ENCODE measurements at places on chromosomes 3 and 15. TPM values are rescaled to one million over a fixed set of nuclear protein-coding genes. Genes with fewer than 3 reads are reported as not detected.
A peak's percentile ranks its signal among the peaks of the same experiment; 100 is the strongest.

The CMC1 gene
- total RNA-seq: 5.4 TPM

DNA sequence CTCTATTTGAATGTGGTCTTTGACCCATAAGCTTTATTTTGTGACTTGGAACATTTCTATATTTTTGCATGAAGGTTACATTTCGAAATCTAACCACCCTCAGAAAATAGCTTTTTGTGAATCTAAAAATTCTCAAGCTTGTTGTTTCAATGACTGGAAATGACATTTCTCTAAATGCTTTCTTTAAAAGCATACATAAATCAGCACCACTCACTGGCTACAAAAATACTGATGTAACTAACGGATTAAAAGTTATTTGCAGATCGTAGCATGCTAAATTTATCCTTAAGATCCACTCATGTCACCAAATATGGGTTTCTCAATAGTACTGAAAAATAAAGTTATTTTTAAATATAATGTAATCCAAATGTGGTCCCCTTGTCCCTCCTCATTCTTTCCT, 55.2 kb upstream of the ACAN start:
- no peak for DNase-seq

The PIF1 gene
- 26.6 TPM for total RNA-seq

- no peak for DNase-seq
These were observed 76.8 kb upstream of the C15orf61 start for GRCh38 chr15:67444100-67444499.

DNA sequence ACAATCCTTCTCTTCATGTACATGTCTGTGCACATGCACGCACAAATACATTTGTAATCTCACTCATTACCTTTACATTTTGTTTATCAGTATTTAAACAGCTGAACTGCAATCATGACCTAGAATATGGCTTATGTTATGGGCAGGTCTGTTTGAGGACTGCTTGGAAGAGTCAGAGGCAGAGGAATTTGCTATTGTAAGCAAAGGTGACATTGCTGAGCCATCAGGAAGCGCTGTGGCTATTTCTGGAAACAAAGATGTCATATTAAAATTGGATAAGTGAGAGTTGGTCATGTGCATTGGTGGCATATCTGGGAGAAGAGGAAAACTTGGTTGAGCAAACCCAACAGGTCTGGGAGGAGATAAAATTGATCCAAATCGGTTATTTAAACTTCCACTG, 41.6 kb downstream of the USF3 start:
- DNase-seq: no peak

The TRIM59 gene
- 5.1 TPM for total RNA-seq

DNA sequence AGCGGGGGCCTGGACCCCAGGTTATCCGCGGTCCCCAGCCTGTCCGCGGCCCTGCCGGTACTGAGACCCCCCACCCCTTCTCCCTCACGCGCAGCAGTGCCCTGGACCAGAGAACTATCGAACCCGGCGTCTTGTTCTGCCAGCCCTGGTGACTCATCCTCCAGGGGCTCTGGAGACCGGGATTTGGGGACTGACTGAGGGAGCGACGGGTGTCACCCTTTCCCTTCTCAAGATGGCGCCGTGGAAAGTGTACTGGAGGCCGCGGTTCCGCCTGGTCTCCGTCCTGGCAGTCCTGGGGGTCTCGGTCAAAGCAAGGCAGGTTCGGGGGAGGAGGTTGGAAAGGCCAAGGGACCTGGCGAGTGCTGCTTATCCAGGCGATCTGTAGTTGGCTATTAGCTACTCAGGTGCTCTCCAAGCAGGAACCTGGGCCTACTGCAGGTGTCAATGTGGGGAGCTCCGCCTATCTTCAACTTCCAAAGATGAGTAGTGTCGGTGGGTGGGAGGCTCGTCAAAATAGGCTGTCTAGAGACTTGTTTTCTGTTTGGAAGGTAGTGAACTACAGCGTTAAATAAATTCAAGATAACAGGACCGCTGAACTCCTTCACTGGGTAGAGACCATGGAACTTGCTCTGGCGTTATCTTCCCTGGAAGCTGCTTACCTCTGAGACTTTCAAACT, 790 bp downstream of the RAB5A start:
- peak; percentile 40 for DNase-seq

- DNase-seq: peak; percentile 79
These were observed 70.5 kb upstream of the LIPC start for GRCh38 chr15:58361273-58361759.

The BOC gene
- 5.0 TPM for total RNA-seq

- no peak for DNase-seq
These were observed 79.4 kb downstream of the RPLP1 start for GRCh38 chr15:69532066-69532465.

DNA sequence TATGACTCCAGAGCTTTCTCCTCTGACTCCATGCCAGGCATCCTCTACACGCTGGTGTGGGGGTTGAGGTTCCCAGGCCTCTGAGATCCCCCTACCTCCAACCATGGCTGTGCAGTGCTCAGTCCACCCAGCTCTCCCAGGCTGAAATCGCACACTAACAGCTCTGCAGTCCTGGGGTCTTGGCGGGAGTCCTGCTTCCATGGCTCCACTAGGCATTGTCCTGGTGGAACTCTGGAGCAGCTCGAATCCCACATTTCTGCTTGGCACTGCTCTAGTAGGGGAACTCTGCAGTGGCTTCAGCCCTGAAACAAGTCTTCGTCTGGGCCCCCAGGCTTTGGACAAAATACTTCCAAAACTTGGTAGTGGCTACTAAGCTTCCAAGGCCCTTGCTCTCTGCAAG, 50.7 kb downstream of the ROPN1B start:
- no peak for DNase-seq

DNA sequence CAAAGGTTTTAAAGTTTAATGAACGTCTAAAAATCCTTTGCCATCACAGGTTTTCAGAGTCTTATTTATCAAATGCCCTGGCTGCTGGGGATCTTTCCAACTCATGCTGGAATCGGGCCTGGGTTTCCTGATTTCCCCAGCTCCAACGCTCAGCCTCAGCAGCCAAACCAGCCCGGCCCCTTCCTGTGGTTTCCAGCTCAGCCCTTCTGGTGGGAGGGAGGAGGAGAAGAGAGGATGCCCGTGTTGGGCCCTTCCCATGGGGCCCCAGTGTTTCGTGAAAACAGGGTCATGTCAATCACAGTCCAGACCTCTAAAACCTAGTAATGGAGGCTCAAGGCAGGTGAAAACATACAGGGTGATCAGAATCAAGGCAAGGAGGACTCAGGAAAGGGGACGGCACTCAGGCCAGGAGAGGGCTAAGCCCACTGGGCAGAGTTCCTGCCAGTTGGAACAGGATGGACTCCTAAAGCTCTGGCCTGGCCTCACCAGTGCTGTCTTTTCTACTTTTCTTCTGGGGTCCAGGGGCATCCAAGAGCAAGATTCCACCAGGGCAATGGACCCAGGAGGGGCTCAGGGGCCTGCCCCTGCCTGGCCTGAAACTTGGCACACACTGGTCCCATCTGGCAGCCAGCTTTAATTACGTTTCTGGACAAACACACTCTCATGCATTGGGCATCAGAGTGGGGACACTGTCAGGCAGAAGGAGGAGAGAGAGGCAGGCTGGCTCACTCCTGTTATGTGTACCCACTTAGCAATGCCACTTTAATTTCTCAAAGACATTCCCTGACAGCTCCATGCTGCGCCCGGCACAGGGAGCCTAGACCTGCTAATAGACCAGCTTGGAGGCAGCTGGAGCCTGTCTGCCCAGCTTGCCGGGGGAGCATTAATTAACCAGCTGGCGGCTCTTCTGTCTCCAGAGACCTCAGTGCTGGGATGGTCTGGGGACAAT, 194.6 kb downstream of the FAM43A start:
- peak; percentile 60 for DNase-seq

DNA sequence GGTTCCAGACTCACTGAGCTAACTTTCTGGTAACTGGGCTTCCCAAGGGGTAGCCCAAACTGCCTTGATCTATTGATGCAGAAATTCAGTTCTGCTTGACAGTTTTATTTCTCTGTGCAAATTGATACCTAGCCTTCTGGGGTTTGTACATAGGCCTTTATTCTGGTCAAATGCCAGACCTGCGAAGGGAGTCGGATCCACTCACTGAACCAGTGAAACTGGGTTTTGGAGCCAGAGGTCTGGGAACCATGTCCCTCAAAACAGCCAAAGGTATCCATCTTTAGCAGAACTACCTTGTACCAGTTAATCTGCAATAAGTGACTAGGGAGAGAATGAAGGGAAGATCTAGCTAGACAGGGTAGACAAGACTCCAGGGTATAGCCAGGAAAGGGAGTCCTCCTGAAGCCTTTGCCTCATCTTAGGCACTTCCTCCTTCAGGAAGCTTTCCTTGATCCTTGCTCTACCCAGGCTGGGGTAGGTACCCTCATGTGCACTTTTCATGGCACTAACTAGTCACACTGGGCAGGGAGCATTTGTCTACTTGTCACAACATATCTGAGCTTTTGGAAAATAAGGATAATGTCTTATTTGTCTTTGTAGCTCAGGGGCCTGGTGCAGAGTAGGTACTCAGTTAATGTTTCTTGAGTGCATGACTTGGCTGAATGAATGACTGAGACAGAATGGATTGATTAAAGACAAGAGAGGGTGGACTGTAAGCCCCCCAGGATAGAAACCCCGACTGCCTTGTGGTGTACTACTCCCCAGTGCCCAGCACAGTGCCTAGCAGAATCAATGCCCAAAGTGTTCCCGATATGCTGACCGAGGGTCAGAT, 1.4 kb upstream of the SNX33 start:
- DNase-seq: no peak

DNA sequence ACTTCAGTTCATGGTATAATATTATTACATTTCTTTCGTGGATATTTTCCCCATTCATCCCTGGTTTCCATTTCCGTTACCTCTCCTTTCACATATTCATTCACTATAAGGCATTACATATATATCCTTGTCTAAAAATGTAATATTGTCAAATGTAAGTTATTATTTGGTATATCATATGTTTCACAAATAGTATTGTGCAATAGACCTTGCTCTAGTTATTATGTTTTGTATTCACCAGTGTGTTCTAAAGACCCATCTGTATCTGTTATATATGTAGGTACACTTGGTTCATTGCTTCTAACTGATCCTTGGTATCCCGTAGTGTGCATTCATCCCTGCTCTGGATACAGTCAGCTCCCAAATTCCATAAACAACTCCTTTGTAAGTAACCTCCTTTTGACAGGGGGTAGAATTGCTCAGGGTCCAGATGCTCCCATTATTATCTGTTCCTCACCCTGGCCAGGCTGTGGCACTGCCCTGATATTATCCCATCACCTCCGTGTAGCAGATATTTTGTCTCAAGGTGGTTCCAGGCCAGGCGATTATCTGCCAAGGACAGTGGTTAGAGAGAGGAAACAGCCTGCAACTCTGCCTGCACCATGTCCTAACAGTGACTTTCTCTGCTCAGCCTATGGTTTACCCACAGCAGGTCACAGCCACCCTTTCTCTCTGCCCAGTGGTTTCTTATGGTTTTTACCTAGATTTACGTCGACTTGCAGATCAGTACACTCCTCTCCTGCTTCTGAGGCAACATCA, 29.2 kb downstream of the PAQR9 start:
- DNase-seq: no peak

The PLSCR5 gene
- not detected for total RNA-seq

DNA sequence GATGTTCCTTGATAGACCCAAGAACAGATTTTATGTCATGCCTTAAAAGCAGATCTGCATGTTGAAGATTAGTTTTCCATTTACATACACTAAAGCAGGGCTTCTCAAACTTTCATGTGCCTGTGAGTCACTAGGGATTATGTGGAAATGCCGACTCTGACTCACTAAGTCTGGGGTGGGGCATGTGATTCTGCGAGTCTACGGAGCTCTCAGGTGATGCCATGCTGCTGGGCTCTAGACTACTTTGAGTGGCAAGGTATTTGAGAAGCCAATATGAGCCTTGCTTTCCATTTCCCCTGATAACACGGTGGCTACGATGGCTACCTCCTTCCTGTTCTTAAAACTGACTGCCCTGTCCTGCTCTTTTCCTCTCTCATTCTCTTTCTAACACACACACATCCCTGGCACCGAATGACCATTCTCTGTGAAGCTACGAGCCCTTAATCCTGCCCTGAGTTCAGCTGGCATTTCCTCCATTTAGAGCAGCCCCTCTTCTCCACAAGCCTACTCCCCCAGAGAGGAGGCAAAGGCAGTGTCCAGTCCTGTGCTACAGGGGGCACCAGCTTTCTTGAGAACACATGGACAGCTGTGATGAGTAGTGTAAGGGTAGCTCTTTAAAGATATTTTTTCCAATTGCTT, 39.7 kb upstream of the PYGO1 start:
- peak; percentile 86 for DNase-seq

The CELSR3 gene
- 2.4 TPM for total RNA-seq

The TAGLN3 gene
- total RNA-seq: 0.80 TPM

DNA sequence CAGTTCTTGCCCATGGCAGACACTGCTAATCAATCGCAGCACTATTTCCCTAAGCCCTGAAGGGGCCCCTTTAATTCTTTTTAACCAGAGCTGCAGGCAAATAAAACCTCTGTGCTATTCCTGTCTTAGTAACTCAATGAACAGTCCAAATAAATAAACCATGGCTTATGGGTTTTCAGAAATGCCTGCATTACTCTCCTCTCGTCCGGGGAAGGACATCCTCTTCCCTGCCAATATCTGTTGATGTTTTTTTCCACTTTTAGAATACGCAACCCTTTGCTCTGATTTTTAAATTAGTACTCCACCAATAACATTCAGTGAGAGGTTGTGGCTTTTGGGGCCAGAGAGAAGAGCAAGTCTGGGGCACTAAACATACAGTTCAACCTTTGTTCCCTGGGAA, 35.2 kb upstream of the PRICKLE2 start:
- no peak for DNase-seq

DNA sequence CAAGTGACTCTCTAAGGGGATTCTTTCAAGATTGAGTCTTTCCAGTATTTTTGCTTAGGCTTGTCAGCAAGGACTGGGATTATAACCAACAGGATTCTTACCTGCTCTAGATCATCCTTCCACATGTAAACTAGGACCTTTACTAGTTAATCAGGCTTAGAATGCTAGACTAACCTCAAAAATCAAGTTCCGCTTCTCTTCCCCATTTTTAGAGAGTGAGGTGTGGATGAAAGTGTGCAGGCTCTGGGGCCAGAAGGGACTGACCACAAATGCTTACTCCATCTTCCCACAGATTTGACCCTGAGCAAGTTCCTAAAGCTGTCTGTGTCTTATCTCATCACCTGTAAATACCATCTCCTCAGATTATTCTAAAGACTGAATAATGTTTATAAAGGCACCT, 89.5 kb upstream of the IL12A start:
- DNase-seq: no peak

DNA sequence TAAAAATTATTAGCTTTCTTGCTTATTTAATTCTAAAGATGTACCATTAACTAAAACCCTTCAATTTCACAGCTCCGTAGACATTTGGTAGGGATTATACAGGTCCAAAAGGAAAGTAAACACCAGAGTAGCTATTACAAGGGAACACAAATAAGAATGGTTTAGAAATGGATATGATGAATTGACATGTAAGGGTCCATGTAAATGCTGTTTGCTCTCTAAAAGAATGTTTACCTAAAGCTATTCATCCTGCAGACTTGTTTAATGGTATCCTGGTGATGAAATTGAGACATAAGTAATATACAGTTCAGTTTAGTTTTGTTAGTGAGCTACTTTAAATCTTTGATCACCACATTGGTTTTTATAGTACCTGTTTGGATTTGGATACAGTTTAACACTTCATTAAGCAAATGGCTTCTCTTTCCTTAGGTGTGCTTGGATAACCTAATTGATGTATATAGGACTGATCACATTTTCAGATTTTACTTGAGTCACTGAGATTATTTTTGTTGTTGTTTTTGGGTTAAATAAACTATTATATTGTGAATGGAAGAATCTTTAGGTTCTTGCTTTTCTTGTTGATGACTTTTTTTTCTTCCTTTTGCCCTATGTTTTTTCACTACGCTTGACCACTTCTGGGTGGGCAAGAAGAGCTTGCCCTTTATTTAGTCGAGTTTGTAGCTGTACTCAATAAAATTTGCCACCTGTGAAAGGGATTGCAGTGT, 115.4 kb downstream of the TCF12 start:
- DNase-seq: no peak

The PRTG gene
- 2.9 TPM for total RNA-seq

Data from Daoy (cell line).